Hematopoietic multipotent progenitor cell treated with erythropoietin and hydrocortisone succinate and interleukin-3 and kit ligand, for 6 days (in vitro differentiated cells): ENCODE measurements at places on chromosomes 7 and 10.

DNA sequence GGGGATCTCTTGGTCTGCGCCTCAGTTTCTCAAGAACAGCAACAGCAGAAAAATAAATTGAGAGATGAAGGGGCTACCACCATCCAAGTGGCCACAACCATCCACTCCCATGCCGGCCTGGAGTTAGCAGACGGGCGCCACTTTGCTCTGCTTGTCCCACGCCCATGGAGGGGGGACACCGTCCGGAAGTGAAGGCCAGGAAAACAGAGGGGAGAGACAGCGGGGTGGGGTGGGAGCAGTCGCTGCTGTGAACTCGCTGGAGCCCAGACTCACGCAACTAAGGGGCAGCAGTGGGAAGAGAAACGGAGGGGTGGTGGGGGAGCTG lies 135.4 kb downstream of the KIF20B start:
- DNase-seq, result no peak

DNA sequence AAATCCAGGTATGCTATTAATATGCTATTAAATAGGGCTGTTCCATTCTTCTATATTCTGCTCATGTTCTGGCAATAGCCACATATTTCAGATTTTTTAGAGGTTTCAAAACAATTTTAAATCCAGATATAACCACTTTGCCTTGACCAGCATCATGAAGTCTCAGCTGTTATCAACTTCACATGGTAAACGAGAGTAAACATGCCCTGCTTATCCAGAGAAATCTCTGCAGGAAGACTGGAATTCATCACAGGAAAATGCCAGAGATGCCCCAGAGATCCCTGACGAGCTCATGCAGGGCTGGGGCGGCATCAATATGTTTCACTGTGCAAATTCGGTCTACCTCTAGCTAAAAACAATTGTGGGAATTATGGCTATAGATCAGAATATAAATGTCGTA lies 126.5 kb downstream of the FANK1 start:
- DNase-seq, result no peak

- no peak for DNase-seq
Measured at GRCh38 chr10:84890706-84891105, 562.3 kb downstream of the CCSER2 start.

- DNase-seq, result no peak
Measured at GRCh38 chr7:84100866-84101265, 93.7 kb downstream of the SEMA3A start.

DNA sequence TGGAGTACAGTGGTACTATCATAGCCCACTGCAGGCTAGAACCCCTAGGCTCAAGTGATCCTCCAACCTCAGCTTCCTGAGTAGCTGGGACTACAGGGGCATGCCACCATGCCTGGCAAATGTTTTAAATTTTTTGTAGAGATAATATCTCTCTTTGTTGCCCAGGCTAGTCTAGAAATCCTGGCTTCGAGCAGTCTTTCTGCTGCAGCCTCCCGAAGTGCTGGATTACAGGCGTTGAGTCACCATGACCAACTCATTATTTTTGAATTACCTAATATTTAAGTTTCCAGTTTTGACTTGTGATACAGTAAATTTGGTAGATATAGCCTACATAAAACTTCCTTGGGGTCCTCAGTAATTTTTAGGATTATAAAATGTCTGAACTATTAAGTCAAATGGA lies 74.1 kb downstream of the RUNDC3B start:
- DNase-seq, result no peak

- DNase-seq, result no peak
Measured at GRCh38 chr10:128751851-128752250, 625.6 kb upstream of the MKI67 start.

GRCh38 chr7:44309271-44310091 lies 15.9 kb downstream of the CAMK2B start:
- peak; percentile 67 for DNase-seq

DNA sequence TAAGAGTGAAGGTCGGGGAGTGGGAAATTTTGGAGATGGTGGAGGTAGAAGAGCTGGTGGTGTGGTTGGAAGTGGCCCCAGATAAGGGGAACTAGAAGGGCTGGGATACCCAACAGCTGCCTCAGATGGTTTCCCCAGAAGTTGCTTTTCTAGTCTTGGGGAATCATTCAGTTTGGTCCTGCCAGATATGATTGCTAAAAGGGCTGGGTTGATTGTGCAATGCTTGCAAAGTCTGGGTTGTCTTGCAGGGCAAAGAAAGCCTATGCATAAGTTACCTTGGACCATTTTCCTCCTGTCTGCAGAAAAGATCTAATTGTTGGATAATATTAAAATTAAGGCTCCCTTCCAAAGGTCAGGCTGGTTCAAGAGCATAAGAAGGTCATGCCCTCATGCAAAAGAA lies 213.8 kb upstream of the ZNF804B start:
- DNase-seq, result no peak

GRCh38 chr7:98091061-98091460 lies 15.6 kb upstream of the LMTK2 start:
- DNase-seq, result no peak

- peak; percentile 45 for DNase-seq
Measured at GRCh38 chr7:957418-958220, 3.1 kb upstream of the ADAP1 start.

- DNase-seq, result no peak
Measured at GRCh38 chr10:78588194-78588811, 480.5 kb upstream of the ZMIZ1 start.
